ENCODE measurements at places on chromosomes 16 and 17.

- no peak for DNase-seq
These were observed 25.0 kb downstream of the MRC2 start for GRCh38 chr17:62652251-62653001.

DNA sequence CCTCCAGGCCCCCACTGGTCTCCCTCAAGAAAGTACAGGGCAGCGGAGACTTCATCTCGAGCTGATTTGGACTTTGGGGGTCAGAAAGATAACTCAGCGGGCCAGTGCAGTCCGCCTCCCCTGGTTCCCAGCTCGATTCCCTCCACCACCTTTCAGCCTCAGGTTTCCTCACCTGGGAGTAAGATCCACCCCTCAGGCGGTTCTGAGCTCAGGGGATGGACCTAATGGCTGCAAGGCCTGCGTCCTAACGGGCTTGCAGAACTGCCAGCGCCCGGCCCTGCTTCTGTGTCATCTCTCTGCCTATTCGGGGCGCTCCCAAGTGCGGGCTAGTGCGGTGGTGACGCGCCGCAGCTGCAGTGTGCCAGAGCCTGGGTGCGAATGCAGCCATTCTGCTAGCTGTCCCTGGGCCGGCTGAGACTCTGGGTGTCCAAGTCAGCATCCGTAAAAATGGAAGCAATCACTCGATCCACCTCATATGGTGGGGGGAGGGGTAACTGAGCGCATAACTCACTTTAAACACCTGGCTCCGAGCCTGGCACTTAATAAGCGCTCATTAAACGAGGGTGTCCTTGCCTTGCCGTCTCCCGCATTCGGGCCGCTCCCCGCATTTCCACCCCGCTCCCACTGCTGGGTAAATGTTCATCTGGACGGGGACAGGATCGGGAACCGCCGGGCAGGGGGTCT lies 129.6 kb upstream of the LHX1 start:
- DNase-seq: no peak

- DNase-seq: no peak
These were observed 11.8 kb downstream of the HMOX2 start for GRCh38 chr16:4487955-4488498.

- DNase-seq: peak; percentile 8
These were observed 14.6 kb upstream of the SLC38A7 start for GRCh38 chr16:58699151-58699550.

All from OCI-LY7 (cell line).